ENCODE measurements at places on chromosomes 2 and 18. TPM values are rescaled to one million over a fixed set of nuclear protein-coding genes. Genes with fewer than 3 reads are reported as not detected.

The ANKRD30BL gene
- total RNA-seq: not detected

The FBXO48 gene
- 0.20 TPM for total RNA-seq

The RASGRP3 gene
- 15.7 TPM for total RNA-seq

GRCh38 chr2:39781697-39782096 is 2.6 kb upstream of the THUMPD2 start:
- no peak for DNase-seq

GRCh38 chr2:141323571-141323970 is 807.2 kb downstream of the LRP1B start:
- DNase-seq: no peak

GRCh38 chr2:173667415-173667814 is 297.8 kb downstream of the SP3 start:
- DNase-seq: no peak

- DNase-seq: no peak
Observed at GRCh38 chr2:118490330-118490729, 357.1 kb downstream of the EN1 start.

DNA sequence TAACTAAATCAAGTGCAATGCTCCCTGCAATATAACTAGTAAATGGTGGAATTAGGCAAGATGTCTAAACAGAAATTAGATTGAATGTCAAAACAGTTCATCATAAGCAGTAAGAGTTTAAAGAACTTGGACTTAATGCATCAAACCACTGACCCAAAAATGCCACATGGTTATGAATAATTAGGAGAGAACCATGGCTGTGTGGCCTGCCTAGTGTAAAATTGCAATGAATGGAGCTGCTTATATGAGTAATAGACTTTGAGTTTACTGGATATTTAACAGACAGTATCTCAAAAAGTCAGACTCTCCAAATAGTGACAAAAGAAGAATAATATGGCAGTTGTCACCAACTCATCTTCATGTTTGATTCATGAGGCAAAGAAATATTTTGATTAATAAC is 101.6 kb upstream of the COL5A2 start:
- DNase-seq: no peak

DNA sequence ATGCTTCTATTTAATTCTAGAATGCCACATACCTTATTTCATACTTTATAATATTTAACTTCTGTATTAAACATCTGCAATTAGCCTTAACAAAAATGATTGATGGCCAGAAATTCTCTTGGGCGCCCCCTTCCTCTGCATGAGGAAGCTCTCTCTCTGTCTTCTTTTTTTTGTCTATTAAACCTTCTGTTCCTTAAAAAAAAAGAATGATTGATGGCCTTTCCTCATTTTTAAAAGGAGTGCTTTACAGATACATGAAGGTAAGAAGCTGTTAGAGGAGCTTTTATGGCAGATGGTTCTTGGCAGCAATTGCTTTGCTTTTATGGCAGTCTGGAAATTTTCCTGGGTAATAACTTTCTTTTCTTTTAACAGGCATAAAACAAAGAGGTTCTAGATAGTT is 526.9 kb downstream of the SLC4A3 start:
- DNase-seq: no peak

DNA sequence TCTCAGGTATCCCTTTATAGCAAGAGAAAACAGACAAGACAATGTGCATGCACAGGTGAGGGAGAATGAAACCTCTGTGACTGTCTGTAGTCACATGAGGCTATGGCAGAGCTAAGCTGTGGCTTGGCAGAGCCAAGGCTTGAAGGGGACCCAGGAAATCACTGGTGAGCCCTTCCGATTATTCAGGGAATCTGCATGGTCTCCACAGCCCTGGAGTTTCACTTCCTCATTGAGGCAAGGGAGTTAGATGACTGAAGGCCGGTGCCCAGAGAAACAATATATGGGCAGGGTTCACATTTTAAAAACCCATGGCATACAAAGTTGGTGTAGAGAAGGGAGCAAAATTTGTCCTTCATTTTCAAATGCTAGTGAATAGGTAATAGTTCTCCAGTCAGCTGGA is 144.4 kb upstream of the REV1 start:
- DNase-seq: no peak

DNA sequence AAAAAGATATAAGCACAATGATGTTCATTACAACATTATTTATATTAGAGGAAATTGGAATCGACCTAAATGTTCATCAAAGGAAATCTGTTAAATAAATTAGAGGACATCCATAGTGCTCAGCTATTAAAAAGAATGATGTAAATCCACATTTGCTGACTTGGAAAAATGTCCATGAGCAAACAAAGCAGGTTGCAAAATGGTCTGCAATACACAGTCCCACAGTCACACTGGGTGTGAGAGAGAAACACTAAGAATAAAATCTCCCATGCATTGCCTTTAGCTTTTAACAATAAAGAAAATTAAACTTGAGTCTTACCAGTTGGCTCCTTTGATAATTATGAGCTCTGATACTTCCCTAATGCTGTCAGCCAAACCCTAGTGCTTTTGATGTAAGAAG is 811.1 kb upstream of the SALL3 start:
- no peak for DNase-seq
